ENCODE measurements at places on chromosomes 3 and 15.

DNA sequence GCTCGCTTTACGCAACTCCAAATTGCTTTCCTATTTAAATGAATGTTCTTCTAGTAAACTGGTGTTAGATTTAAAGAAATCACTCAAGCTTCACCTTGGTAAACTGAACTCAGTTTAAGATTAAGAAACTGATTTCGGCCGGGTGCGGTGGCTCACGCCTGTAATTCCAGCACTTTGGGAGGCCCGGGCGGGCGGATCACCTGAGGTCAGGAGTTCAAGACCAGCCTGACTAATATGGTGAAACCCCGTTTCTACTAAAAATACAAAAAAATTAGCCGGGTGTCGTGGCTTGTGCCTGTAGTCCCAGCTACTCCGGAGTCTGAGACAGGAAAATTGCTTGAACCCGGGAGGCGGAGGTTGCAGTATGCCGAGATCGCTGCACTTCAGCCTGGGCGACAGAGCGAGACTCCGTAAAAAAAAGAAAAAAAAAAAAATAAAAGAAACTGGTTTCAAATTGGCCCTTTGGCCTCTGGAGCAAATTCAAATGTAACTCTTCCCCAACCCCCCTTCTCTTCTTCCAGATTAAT is 1.7 kb downstream of the SKIL start:
- no peak for DNase-seq

- no peak for DNase-seq
Measured at GRCh38 chr15:48712546-48712945, 67.0 kb upstream of the FBN1 start.

GRCh38 chr3:166085164-166085856 is 248.1 kb upstream of the BCHE start:
- DNase-seq, result no peak

DNA sequence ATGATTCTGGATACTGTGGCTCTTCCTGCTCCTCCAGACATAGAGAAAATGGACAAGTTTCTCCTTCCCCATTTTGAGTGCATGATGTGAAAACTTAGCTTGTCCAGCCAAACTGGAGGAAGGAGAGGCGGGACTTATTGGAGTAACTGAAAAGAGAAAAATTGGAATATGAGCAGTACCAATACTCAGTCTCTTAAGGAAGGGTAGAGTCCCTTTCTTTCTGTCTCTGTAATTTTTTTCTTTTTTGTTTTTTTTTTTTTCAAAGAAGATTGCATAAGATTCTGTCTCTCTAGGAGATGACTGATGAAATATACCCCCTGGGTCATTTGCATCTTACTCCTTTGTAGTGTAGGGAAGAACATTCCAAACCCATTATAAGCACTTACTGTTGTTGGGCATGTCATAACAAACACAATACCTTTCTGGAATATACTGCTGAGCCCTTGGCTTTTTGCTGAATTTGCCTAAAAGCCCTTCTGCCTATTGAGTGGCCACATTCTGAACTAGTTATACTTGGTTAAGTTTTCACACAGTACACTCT is 498.1 kb upstream of the TPRG1 start:
- peak; percentile 84 for DNase-seq

DNA sequence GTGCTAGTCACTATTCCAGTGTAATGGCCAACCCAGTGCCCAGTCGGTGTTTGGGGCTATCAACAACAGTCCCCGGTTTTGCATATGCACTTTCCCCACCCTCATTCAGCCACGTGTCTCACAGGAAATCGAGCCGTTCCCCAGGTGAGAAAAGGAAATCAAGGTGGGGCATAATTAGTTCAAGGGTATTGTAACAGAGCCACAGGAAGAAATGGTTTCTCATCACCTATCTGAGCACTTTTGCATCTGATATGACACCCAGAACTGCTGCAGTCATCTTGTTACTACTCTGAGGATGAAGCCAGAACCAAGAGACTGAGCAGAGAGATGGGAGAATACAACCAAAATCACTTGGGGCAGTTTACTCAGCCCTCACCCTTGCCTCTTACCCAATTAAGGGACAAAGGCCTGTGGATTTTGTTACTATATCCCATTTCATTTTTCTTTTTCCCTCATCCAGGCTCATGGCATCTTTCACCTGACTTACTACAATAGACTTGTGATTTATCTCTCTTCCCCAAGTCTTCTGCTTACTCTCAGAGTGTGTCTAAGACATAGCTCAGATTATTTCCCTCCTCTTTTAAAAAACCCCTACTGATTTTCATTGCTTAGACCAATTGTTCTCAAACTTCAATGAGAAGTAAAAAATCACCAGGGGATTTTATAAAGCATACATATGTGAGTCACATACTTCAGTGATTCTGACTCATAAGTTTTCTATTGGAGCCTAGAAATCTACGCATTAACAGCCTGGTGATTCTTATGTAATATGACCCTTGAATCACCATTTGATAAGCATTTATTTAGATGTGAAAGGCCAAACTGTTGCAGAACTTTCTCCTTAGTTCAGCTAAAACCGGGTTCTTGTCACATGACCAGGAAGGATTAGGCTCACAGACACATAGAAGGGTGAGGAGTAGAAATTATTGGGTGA is 40.5 kb downstream of the TRAT1 start:
- DNase-seq, result peak; percentile 38

- no peak for DNase-seq
Measured at GRCh38 chr15:56323435-56323834, 41.8 kb upstream of the TEX9 start.

DNA sequence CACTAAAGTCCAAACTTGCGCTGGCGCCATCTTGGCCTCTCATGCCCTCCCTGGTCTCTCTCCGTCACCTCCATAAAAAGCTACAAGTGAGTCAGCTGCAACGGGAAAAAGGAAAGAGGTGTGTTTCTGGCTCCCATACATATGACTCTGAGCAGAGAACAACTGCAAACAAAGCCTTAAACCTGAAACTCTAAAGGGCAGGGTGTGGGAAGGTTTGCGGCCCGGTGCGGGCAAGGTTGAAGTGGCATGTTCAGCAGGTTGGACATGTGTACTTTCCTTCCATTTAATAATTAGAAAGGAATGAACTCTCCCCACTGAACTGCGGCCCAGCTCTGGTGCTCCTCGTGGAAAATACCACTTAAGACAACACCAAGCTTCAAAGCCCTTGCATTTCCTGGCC is 59.0 kb upstream of the PPARG start:
- no peak for DNase-seq

GRCh38 chr15:76996526-76997401 is 1.8 kb downstream of the PSTPIP1 start:
- DNase-seq, result peak; percentile 24

- DNase-seq, result no peak
Measured at GRCh38 chr15:41004490-41004889, 51.2 kb downstream of the CHAC1 start.
